Right cardiac atrium (tissue), 5 donors: ENCODE measurements at places on chromosomes 11 and 22.

DNA sequence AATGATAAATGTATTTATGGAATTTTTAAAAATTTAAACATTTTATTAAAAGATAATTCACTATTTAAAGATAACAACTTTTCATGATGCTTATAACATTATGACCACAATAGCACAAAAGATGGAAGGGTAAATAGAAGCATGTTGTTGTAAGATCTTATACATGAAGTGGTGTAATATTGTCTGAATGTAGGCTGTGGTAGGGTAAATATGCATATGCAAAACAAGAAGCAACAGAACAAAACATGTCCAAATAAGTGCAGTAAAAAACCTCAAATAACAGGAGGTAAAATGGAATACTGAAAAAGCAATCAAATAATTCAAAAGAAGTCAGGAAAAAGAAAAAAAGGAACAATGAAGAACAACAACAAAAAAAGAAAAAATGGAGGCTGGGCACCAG, 56.0 kb downstream of the ADM start:
- no peak for DNase-seq

- DNase-seq, result no peak
Observed at GRCh38 chr22:38564669-38565068, 5.3 kb downstream of the DMC1 start.

DNA sequence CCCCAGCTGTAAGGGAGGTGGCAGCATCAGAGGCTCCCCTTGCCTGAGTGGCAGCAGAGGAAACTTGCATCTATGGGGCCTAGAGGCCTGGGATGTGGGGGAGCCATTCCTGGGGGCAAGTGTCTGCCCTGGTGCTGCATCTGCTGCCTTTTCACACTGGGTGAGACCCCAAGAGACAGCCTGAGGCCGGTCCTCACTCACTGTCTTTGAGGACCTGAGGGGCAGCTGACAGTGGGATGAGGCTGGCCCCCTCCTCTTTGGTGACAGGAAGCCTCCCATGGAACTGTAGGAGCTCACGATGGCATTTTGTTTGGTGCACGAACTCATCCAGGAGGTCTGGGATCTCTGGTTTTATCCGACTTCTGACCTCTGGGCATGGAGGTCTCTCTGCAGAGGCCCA, 82.2 kb upstream of the PRODH start:
- DNase-seq, result no peak

GRCh38 chr11:33063326-33063881, 24.0 kb downstream of the TCP11L1 start:
- no peak for DNase-seq

DNA sequence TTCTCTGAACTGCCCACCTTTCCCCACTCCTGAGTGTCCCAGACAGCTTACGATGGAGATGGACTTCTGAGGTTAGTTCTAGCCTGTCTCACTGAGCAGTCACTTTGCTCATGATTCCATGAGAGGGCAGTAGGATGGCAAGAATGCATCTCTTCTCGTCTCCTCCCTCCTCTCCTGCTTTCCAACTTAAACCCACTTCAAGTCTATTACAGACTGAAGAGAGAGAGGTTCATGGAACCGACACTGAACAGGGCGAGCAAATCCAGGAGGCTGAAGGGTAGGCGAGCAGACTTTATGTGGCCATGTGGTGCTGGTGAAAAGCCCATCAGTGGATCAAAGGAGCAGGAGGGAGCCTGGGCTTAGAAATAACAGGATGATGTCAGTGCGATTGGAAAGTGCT, 38.6 kb downstream of the CEP164 start:
- no peak for DNase-seq
